NCI-H187 (cell line): ENCODE measurements at places on chromosomes 13 and 19.

- DNase-seq: no peak
These were observed 5.8 kb downstream of the ZNF780A start for GRCh38 chr19:40084948-40085347.

DNA sequence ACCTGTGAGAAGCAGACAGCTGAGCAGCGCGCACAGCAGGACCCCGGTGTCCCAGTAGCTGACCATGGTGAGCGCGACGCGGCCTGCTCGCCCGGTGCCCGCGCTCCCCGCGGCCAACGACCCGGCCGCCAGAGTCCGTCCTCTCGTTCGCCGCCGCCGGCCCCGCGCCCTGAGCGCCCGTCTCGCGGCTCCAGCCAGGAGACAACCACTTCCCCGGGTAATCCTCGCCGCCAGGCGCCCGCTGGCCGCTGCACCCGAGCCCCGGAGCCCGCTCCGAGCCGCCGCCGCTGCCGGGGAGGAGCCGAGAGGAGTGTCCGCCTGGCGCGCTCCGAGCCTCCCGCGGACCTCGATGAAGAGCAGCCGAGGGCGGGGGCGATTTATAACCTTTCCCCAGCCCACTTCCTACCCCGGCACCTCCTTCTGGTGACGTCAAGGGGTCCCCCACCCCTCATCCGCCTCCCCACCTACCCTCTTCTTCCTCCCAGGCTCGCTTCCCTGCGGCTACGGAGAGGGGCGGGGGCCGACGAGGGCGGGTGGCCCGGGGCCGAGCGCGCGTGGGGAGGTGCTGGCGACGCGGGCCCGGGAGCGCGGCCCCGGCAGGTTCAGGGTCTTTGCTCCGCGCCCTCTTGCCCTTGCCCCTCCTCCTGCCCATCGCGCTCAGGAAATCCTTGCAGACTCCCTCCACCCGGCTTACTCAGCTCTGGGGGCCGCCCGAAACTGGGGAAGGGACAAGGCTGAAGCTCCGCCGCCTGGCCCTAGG lies at the start of gene FLT1:
Gene FLT1, minus strand, starts transcription at position 351 of the 760 bp plus-strand sequence. Its CDS starts 285 bp downstream, at position 66.
- DNase-seq: no peak

DNA sequence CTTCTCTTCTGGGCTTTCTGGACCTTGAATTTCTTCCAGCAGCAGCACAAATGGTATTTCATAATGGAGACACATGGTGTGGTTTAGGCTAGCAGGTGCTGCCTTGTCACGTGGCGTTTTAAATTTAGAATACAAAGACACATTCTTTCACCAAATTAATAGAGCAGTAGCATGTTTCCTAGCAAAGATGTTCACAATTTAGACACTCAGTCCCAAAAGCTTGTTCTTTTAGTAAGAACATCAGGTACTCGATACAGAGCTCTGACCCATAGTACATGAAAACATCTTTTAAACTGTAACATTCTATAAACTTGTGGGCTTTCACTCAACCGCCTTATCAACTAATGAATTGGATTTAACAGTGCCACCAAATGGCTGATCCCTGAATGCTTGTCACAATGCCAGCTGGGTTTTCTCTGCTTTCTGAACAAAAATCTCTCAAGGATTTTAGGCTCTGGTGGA lies 290.1 kb downstream of the DCLK1 start:
- DNase-seq: no peak

DNA sequence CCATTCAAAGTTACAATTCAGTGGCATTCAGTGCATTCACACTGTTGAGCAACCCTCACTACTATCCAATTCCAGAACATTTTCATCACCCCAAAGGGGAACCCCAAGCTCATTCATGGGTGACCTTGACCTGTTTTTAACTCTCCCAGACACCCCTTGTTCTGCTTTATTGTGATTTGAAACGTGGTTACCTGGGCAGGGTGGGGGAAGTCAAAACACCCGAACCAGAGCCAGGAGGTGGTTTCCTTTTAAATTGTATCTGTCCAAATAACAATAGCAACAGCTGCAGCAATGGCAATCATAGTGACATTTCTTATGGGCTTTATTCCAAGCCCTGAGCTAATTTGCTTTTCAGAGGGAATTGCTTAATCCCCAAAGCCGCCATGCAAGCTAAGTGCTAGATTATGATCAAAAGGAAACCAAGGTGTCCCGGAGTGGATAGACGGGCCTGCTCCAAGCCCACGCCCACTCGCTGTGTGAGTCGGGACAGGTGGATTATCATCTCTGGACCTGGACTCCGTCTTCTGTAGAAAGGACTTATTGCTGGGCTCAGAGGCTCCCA lies 6.1 kb downstream of the PTGIR start:
- no peak for DNase-seq

- DNase-seq: no peak
These were observed 61.3 kb downstream of the ENOX1 start for GRCh38 chr13:43725460-43725859.

- DNase-seq: no peak
These were observed 1.3 kb downstream of the HCST start for GRCh38 chr19:35903550-35904179.

GRCh38 chr13:21231426-21231940 lies 55.0 kb downstream of the MRPL57 start:
- DNase-seq: no peak

- DNase-seq: no peak
These were observed 98.3 kb downstream of the SLITRK5 start for GRCh38 chr13:87769445-87769844.

DNA sequence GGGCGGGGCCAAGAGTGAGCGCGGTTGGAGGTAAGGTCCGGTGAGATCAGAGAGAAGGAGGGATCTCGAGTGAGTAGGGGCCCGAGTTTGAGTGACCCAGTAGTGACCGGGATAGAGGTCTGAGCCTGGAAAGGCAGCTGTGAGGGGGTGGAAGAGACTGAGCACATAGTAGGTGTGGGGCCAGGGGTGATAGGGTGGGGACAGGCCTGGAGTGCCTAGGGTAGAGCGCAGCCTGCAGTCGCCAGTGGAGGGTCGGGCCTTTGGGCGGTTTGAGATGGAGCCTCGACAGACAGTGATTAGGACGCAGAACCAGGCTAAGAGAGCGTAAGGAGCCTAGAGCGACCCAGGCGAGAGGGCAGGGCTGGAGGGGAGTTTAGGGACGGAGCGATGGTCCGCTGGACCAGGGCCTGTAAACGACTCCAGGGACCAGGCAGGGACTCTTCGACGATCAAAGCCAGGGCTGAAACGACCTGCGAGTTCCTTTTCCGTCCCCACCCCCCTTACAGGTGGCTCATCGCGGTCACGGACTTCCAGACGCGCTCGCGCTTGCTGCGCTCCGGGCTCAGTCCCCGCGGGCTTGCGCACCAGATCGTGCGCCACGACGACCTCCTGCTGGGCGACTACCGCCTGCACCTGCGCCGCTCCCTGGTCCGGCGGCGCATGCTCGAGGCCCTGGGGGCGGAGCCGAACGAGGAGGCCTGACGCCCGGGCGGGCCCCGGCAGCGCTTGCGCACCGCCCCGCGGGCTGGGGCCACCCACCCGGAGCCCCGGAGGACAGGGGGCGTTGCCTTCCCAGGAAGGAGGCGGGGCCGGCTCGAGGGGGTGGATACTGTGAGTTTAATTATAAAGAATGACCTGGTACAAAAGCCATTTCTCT lies 9.4 kb downstream of the C19orf81 start:
- DNase-seq: peak; percentile 32

DNA sequence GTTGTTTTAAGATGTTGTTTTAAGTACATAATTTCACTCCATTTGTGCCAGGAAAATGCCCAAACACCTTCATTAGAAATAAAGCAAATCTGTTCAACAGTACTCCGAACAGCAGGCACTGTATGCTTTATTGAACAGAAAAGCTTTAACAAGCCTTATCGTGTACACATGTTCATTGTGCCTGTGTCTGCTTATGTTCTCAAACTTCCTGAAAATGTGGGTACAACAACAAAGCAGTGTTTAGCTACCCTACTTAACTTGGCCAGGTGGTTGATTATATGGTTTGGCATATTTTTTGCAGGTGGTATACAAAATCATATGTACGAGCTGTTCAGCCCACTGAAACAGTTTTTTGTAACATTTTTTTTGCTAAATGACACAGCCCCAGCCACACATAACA lies 718.0 kb downstream of the DACH1 start:
- no peak for DNase-seq

DNA sequence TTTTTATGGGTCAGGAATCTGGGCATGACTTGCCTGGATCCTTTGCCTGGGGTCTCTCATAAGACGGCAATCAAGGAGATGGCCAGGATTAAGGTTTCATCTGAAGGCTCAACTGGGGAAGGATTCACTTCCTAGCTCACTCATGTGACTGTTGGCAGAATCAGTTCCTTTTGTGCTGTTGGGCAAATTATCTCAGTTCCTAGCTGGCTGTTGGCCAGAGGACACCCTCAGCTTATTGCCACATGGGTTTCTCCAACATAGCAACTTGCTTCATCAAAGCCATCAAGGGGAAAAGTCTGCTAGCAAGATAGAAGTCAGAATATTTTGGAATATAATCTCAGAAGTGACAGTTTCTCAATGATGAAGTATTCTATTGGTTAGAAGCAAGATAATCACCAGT lies 12.2 kb upstream of the EVI5L start:
- DNase-seq: no peak

DNA sequence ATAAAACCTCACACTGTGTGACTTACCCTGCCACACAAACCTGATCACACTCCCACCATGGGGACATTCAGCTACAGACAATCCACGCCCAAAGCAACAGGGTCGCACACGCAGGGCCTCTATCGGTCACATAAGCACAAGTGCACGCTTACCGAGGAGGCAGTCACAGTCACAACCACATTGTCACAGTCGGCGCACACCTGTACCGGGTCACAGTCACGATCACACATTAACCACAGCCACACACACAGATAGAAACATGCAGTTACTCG lies 579 bp downstream of the ZNF566 start:
- DNase-seq: no peak

- no peak for DNase-seq
These were observed 330.8 kb downstream of the DLEU7 start for GRCh38 chr13:50512474-50513299.
